Kidney glomerular epithelial cell (primary cell): ENCODE measurements at places on chromosomes 3 and 15.

GRCh38 chr3:47908744-47909143, 105.8 kb downstream of the DHX30 start:
- no peak for DNase-seq

DNA sequence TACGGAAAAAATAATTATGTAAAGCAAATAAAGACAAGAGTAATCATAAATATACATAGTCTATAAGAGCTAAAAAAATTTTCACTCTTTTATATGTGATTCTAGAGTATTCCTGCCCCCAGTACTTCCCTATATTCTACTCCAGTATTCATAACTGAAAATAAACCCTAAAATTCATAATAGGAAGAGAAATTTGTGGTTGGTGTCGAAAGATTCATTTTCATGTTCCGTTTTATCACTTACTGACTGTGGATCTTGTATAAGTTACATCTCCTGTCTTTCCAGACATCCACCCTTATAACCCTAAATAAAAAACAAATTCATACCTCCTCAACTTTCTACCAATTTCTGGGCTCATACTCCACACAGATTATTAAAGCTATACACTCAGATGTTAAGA, 16.0 kb upstream of the MBNL1 start:
- no peak for DNase-seq

- DNase-seq, result no peak
Observed at GRCh38 chr3:128537091-128537703, 44.2 kb upstream of the GATA2 start.

- no peak for DNase-seq
Observed at GRCh38 chr3:64783200-64783599, 95.4 kb upstream of the ADAMTS9 start.
